Fibroblast of skin of right quadriceps (primary cell): ENCODE measurements at places on chromosomes 4 and X.
A peak's percentile ranks its signal among the peaks of the same experiment; 100 is the strongest.

DNA sequence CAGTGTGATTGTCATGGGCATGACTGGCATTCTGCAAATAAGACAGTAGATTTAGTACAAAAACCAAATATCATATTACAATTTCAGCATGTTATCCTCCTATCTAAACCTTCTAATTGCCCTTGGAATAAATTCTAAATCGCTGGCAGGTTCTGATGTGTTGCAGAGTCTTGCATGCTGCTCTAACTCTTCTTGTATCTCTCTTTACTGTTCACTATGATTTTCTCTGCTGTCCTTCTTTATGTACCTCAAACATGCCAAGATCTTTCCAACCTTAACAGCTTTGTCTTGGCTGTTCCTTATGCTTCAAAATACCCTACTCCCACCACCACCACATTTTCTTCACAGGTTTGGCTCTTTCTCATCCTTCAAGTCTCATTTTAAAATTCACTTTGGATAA is 43.0 kb upstream of the KCNIP4 start:
- no peak for DNase-seq

DNA sequence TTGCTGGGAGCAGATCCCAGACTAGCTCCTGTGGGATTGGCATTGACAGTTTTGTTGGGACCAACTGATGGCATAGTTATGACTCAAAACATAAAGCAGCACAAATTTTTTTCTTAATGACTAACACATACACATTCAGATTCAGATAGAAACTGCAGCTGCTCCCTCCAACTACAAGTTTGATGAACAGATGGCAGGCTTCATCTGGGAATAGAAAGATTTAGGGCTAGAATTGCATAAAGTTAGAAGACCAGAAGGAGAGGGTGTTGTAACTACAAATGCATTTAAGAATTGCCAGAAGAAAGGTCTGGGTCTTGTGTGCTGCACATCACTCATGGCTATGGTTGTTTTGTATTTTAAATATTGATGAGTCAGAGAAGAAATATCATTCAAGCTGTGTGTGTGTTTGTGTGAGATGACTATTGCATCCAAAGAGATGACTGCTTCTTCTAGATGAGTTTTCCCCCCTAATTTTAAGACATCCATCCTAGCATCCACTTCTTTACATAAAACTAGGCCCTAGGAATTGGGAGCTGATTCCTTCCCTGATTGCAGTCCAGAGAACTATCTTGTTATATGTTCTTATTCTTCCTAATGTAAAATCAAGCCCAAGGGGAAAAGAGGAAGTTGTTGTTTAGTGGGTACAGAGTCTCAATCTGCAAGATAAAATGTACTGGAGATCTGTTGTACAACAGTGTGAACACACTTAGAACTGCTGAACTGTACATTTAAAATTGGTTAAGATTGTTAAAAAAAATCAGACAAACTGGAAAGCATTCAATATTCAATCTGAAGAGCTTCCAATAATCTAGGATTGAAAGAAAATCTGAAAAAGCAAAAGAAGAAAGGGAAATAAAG is 175.1 kb downstream of the PARM1 start:
- DNase-seq: peak; percentile 10

DNA sequence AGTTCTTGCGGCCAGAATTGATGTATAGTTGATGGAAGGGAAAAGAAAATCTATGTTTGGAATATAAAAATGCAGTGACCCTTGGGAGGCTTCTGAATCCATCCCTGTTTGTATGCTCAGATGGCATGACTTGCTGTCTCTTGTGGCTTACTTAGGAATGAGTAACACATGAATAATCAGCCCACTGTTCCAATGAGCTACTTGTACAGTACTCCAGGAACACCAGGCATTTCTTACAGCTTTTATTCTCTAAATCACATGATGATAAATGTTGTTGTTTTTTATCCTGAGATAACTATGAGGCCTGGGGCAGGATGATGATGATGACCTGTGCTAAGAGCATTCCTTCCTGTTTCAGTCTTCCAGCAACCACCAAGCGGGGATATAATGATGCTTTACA is 18.9 kb downstream of the TMPRSS11E start:
- peak; percentile 72 for DNase-seq

GRCh38 chr4:42123071-42123644 is 29.3 kb downstream of the BEND4 start:
- DNase-seq: no peak

DNA sequence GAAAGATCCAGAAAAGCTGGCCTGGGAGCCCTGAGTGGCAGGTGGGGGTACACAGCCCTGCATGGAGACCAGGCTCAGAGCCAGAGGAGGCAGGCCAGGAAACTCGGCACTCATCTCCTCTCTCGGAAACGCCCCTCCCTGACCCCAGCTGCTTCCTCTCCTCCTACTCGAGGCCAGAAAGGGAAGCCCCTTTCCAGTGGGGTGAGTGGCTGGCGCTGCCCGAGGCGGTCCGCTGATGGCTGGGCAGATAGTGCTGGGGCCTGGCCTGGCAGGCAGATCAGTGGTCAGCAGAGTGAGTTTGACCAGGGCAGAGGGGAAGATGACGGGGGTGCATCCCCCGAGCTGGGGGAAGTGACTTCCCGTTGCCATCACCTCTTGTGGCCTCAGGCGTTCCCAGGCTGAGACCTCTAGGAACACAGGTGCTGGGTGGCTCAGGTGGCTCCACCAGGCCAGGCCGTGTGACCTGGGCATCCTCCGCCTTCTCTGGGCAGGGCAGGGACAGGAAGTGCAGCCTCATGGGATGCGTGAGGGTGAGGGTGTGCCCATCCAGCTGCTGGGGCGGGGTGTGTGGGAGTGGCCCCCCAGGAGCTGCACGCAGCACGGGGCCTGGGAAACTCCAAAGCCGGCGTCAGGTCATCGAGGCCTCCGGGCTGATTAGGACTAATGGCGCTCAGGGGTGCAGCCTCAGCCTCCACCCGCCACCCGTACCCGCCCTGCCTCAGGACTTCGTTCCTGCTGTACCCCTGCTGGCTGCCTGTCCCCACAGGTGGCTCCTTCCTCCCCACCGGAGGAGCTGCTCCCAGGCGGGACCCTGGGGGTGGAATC is 5.7 kb downstream of the SH3BP2 start:
- DNase-seq: no peak

- DNase-seq: no peak
Measured at GRCh38 chrX:124010566-124010965, 49.1 kb downstream of the STAG2 start.

DNA sequence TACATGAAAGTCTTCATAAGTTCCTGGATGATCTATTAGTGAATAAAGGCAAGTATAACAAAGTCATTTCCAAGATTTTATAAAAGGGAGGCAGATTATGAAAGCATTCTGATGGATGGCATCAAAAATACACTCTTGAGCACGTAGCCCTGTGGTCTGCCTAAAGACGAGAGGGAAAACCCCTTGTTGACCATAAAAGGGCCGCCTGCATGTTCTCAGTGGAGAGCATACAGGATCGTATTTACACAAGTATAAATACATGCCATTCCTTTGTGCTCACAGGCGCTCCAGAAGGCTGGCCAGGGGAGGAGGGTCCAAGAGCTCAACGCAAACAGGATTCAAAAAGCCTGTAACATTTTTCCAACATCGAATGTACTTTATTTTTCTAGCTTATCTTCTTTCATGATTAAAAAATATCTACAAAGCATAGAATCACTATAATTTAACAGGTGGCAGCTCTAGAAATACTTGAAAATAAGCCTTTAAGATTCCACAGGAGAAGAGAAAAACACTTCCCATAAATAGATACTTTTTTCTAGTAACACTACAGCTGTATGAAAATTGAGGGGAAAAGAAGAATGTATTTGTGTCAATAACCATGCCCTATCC is 29.6 kb downstream of the PDGFC start:
- peak; percentile 95 for DNase-seq
